Transverse colon (tissue), 4 donors: ENCODE measurements at places on chromosomes 12 and 14. TPM values are rescaled to one million over a fixed set of nuclear protein-coding genes. Genes with fewer than 3 reads are reported as not detected.

The CLEC2D gene
- total RNA-seq: 5.4 TPM

The WSCD2 gene
- not detected for total RNA-seq

- DNase-seq: no peak
- no peaks in the 10 kb centered on the region for H3K4me1 ChIP-seq
- no peak overlapping the region for H3K4me3 ChIP-seq
These were observed 102.3 kb upstream of the CPSF6 start for GRCh38 chr12:69136931-69137613.

GRCh38 chr14:60655119-60655897, 6.0 kb upstream of the SIX1 start:
- DNase-seq: no peak
- peaks cover 100% of the 10 kb centered on the region for H3K27me3 ChIP-seq
- peaks cover 35% of the 10 kb centered on the region for H3K4me1 ChIP-seq
- no peak overlapping the region for H3K27ac ChIP-seq
- no peak overlapping the region for H3K4me3 ChIP-seq

DNA sequence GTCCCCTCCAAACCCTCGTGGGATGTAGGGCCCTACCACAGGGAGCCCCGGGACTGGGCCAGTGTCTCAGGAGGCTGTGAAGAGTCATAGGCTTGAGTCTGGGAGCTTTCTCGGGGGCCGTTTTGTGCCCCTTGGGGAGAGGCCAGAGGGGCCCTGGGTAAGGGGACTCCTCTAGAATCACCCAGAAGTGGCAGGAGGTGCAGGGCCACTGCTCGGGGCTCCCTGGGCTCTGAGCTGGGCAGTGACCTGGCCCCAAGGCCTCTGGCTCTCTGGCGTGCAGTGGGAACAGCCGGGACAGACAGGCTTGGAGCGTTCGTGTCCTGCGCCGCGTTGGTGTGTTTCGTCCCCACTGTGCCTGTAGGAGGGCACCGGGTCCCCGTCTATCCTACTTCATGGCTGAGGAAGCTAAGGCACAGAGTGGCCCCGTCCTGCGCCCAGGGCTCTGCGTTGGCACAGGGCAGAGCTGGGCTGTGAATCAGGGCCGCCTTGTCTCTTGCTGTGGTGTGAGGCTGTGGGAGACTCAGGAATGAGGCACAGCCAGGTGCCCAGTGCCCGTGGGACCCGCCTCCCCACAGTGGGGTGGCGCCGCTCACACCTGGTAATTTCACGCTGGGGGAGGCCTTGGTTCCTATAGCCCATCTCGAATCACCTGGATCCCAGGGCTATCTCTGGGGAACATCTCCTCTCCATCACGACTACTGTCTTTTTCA, 23.8 kb upstream of the KIF26A start:
- H3K27me3 ChIP-seq: peaks cover 35% of the 10 kb centered on the region
- no peak overlapping the region for H3K4me3 ChIP-seq
- H3K27ac ChIP-seq: no peak overlapping the region
- no peak for DNase-seq
- H3K4me1 ChIP-seq: peaks cover 23% of the 10 kb centered on the region

- no peak overlapping the region for H3K27ac ChIP-seq
- DNase-seq: no peak
- peaks cover 11% of the 10 kb centered on the region for H3K4me1 ChIP-seq
- H3K36me3 ChIP-seq: no peaks in the 10 kb centered on the region
These were observed 97.6 kb upstream of the SLC38A2 start for GRCh38 chr12:46470036-46470627.

DNA sequence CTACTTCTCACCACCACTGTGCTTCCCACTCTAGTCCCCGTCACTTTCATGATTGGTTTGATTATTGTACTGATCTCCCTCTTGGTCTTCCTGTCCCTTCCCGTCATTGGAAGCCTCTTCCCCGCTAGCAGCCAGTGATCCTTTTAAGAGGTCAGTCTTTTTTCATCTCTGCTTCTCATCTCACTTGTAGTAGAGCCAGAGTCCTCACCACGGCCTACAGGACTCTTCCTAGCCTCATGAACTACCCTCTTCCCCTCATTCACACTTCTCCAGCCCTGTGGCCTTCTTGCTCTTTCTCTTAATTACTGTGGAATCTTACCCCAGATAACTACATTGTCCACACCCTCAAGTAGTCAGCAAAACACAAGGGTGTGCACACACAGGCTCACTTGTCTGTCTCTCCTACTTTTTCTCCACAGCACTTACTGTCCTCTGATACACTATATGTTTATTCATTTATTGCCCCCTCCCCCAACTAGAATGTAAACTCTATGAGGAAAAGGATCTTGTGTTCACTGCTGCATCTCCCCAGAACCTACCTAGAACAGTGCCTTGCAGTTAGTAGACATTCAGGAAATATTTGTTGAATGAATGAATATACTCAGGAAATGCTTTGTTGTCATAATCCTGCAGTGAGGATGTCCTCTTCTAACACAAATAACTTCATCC, 66.3 kb downstream of the CKB start:
- H3K4me1 ChIP-seq: no peaks in the 10 kb centered on the region
- peaks cover 17% of the 10 kb centered on the region for H3K36me3 ChIP-seq
- no peak overlapping the region for H3K4me3 ChIP-seq
- no peaks in the 10 kb centered on the region for H3K27me3 ChIP-seq
- H3K27ac ChIP-seq: no peak overlapping the region

DNA sequence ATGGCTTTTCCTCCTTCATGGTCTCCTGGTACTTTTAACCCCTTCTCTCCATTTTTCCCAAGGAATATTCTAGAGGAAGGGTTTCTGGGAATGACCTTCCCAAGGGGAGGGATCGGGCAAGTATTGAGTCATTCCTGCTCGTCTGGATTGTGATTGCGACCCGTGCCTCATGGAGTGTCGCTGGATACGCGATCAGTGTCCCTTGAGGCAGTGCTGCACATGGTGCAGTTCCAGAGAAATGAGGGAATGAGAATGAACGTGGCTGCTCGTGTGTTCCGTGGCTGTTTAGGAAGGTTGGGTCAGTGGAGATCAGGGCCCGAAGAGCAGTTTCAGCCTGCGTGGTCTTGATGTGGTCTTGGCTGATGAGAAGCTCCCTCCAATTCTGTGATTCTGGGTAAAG, 234.4 kb downstream of the CACNA1C start:
- no peak overlapping the region for H3K4me3 ChIP-seq
- H3K4me1 ChIP-seq: peaks cover 57% of the 10 kb centered on the region
- no peaks in the 10 kb centered on the region for H3K36me3 ChIP-seq
- no peaks in the 10 kb centered on the region for H3K27me3 ChIP-seq

DNA sequence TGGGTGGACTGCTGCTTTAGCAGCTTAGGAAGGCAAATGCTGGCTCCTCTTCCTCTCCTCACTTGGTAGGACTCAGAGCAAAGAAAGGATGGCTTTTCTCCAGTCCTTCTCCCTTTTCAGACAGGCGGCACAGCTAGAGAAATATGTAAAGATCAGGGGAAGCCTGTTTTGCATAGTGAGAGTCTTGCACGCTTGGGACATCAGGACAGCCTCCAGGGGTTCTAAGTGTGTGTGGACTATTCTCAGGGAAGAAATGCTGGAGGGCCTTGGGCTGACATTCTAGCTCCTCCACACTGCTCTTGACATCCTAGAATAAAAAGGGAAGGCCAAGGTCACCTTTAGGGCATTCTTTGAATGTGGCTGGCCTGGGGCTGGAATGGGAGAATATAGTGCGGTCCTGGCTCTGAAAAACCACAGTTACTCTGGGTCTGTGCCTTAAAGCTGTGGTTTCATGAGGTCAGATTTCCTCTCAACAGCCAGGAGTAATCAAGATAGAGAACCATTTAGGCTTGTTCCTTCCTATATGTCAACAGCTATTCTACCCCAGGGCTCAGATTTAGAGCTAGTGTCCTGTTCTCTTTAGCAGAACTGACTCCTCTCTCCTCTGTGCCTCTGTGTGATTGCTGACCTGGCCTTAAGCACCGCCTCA, 24.3 kb downstream of the CMA1 start:
- H3K4me1 ChIP-seq: no peaks in the 10 kb centered on the region
- H3K36me3 ChIP-seq: no peaks in the 10 kb centered on the region
- DNase-seq: no peak
